NCI-H2081 treated with DMSO at 0.1 percent for 48 hours (cell line): ENCODE measurements at places on chromosomes 16 and 17.

- no peak for DNase-seq
Observed at GRCh38 chr16:4330277-4330874, 14.5 kb downstream of the GLIS2 start.

- DNase-seq, result no peak
Observed at GRCh38 chr17:79608624-79608959, 2.3 kb downstream of the RBFOX3 start.

- no peak for DNase-seq
Observed at GRCh38 chr16:17768257-17768656, 297.5 kb upstream of the XYLT1 start.

DNA sequence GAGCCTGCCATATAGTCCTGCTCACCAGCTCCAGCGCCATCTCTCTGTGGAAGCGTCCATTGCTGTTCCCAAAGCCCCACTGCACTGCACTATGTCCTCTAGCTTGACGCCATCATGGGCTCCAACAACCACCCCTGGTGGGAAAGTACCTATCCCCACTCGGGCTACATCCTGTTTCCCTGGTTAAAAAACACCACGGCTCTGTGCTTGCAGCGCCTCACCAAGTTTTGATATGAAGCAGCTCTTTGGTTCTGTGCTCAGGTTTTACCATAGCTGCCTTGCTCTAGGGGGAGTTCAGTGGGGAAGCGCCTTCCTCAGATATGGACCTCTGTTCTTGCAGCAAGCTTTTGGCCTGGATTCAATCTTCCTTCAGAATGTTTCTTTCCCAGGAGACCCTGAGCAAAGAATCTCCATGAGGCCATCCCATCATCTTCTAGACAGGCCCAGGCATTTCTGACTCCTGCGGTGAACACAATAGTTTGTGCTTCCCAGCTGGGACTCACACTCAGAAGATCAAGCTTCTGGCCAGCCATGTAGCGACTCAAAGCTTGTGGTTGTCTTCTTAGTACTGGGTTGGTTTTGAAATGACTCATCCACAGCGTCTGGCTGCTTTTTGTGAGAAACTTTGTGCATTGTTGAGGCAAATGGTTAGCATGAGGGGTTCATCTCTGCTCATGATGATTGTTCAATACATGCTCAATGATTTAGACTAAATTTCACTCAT, 39.5 kb downstream of the DYNLRB2 start:
- DNase-seq, result no peak

DNA sequence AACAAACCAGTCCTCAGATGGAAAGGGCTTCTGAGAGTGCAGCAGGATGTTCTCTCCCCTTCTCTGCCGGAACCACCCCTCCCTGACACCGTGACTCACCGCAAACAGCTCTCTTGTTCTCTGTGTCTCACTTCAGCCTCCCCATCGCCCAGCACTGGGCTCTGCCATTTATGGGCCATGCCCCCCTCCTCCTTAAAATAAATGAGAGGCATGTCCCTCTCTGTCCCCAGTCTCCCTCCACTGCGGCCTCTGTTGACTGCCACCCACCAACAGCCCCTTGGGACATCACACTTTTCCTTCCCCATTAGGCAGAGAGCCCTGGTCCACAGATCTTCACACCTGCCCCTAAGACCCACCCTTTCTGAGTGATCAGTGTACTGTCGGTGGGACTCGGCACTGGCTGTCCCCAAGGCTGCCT, 6.3 kb downstream of the CCDC102A start:
- DNase-seq, result no peak

DNA sequence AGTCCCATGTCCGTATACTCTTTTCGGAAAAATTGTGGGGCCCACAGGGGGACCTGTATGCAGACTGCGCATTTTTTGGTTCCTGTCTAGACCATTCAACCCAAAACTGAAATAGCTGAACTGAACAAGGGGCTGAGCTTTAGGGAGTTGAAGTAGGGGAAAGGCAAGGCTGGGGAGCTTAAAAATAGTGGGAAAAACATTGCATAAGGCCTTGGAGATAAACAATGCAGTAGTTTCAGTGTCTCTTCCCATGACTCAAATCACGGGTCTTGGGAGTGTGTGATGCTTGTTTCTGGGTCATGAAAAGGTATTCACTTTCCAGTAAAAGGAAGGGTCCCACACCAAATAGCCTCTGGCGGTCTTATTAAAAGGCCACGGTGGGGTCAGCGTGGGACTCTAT, 402.8 kb upstream of the SALL1 start:
- DNase-seq, result no peak

DNA sequence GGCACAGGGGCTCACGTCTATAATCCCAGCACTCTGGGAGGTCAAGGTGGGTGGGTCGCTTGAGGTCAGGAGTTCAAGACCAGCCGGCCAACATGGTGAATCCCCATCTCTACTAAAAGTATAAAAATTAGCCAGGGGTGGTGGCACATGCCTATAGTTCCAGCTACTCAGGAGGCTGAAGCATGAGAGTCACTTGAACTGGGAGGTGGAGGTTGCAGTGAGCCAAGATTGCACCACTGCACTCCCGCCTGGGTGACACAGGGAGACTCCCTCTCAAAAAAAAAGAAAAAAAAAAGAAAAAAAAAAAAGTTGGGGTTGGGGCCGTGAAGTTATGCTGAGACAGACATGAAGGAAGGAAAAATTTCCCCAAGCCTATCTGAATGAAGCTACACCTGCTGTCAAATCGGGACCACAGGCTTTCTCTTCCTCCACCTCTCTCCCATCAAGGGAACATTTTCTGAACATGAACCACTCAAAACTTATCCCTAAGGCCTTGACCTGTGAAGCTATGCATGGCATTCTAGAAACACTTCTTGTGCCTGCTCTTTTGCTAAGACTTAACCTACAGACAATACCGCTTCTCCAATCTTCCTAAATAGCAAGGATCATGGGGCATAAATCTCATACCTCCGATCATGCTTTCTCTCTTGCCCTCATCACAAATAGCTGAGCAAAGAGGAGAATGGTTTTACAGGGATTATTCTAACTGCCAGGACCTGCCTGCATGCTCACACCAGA, 88.6 kb downstream of the CYTH1 start:
- DNase-seq, result no peak

- DNase-seq, result no peak
Observed at GRCh38 chr17:7837408-7838088, 3.5 kb downstream of the KDM6B start.

GRCh38 chr17:62098623-62099231, 33.6 kb upstream of the MED13 start:
- DNase-seq, result no peak

DNA sequence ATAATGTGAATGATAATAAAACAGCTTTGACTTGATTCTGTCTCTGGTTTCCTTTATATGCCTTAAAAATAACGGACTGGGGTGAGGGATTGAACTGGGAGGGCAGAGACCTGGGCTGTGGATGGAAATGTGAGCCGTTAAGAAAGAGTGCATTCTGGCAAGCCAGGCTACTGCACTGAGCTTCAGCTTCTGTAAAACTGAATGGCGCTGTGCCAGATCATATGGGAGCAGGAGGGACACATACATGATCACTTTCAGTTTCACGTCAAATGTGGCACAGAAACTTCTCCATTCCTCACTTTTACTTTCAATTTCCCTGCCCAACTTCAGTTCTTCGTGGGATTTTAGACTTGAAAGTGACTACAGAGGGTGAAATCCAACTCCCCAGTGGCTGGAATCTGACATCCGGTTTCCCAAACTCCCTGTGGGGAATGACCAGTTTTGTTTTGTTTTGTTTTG, 1.1 kb downstream of the MT2A start:
- DNase-seq, result no peak

DNA sequence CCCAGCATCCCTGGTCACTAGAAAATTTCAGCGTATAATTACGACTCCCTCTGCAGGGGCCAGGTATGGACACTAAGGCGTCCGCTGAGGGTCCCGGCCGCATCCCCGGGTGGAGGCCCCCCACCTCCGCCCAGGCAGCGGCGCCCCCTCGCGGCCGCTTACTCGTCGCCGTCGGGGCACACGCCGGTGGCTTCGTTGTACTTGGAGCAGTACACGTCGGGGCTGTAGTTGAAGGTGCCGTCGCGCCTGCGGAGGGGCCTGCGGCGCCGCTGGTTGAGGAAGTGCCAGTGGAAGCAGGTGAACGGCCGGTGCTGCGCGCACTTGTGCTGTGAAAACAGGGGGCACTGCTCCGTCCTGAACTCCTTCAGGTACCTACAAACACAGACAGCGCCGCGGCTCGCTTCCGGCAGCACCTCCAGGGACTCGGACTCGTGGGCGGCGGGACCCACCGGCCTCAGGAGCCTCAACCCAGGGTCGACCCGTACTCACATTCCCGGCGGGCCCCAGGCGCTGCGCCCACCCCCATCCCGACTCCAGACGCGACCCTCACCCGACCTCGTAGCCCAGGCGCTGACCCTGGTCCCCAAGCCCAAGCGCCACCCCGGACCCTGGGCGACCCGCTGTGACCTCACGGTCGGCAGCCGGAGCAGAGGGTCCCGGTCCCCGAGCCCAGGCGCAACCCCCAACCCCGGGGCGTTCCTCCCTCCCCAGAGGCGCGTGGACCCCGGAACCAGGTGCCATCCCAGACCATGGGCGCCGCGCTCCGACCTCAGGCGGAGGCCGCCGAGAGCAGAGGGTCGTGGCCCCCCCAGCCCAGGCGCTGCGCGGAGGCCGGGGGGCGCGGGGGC, 596 bp downstream of the UNKL start:
- no peak for DNase-seq

DNA sequence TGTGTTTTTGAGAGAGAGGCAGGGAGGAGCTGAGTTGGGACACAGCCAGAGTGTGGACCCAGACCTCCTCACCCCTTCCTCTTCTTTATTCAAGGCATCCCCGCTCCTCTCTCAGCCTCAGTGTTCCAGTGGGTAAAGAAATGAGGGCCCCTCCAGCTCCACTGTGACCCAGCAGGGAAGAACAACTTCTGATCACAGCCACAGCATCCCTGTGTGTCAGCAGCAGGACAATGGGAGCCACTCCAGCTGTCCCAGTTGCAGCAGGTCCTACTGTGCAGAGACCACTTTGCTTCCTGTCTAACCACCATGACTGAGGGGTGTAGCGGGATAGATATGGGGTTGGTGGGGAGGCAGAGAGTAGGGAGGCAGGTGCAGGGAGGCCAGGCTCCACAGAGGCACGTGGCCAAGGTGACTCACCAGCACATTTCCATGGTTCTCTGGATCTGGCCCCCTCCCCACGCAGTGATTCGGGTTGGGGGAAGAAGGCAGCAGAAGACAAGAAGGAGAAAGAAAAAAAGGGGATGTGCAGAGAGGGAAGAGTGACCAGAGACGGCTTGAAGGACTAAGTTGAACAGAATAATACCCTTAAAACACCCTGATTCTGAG, 24.5 kb downstream of the PIK3R5 start:
- no peak for DNase-seq

GRCh38 chr16:29182501-29182900, 197.6 kb downstream of the LAT start:
- DNase-seq, result no peak

- peak; percentile 89 for DNase-seq
Observed at GRCh38 chr17:75876190-75876937, 2.0 kb downstream of the TRIM47 start.

DNA sequence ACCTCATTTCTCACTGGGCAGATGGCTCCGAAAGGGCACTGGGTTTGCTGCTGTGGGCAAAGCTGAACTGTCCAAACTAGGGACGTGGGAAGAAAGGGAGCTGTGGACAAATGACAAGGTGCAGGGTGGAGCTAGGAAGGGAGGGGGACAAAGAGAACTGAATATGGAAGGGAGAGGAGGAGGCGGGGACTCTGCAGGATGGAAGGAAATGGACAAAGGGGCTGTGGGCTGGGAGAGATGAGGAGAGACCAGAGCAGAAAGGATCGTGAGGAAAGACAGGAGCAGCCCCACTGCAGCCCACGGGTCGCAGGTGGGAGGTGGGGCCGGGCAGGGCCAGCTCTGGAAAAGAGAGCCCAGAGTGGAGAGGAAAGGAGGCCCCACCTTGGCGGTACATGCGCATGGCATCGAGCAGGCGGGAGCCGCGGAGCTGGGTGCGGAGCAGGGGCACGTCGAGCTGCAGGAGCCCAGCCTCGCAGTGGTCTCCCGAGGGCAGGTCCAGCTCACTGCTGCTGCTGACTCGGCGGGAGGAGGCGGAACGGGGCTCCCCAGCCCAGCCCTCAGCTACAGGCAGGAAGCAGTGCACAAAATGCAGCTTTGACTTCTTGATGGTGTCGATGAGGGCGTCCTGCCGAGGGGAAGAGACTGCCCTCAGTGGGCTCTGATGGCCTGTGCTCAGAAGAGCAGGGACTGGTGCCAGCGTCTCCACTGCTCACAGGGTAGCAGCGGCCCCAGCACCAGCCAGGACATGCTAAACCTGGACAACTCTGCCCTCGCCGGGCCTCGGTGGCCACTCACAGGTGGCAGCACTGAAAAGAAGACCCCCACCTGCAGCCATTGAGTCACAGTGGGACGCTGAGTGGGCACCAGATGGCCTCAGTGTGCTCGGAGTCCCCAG, 66.8 kb downstream of the PIPOX start:
- no peak for DNase-seq

- DNase-seq, result no peak
Observed at GRCh38 chr17:32570081-32570396, 83.2 kb downstream of the CDK5R1 start.

DNA sequence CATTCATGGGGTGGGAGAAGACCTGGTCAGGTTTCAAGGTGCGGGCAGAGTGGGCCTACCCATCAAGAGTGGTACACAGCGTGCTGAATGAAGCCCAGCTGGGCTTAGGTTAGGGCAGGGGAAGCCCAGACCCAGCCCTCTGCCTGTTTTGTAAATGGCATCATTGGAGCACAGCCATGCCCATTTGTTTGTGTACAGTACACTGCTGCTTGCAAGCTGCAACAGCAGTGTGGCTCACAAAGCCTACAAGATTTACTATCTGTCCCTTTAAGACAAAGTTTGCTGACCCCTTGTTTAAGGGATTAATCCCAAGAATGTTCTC, 230.1 kb upstream of the TNRC6C start:
- no peak for DNase-seq

DNA sequence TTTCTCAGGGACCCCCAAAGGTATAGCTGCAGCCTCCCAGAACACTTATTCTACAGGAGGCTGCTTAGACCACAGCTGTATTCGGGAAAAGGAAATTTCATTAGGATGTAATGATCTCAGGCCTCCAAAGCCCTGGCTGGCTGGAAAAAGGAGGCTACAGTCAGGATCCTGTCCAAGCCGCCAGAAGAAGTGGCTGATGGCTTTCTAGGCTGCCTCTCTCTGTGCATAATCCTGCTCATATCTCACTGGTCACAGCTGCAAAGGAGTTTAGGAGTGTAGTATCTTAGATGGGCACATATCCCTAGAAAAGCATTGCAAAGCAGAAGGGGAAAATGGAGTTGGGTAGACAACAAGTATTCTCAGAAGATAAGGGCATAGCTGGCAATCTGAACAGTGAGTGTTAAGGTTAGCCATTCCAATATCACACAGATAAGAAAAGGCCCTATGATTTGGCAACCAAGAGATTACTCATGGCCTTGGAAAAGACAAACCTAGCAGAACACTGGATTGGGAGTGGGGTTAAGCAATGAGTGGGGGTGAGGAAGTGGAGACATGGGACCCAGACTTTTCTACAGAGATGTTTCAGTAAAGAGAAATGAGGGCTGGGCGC, 26.0 kb upstream of the PRKCA start:
- DNase-seq, result no peak

DNA sequence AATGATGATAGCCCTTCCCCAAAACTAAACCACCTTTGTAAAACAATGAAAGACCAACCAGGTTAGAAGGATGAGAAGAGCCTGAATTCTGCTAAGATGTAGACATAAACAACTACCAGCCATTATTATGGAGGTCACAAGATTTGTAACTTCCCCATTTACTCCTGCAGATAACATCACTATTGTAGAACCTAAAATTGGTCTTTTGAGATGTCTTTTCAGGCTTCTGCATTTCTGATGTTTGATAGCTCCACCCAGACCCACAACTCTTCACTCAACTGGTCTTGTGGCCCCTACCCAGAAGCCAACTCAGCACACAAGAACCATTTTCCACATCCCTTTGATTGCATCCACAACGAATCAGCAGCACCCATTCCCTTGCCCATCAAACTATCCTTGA, 100.8 kb downstream of the TMEM132E start:
- DNase-seq, result no peak
